ENCODE measurements at places on chromosomes 3 and 15.

- DNase-seq = no peak
Observed at GRCh38 chr3:10852066-10852808, 36.2 kb downstream of the SLC6A11 start.

DNA sequence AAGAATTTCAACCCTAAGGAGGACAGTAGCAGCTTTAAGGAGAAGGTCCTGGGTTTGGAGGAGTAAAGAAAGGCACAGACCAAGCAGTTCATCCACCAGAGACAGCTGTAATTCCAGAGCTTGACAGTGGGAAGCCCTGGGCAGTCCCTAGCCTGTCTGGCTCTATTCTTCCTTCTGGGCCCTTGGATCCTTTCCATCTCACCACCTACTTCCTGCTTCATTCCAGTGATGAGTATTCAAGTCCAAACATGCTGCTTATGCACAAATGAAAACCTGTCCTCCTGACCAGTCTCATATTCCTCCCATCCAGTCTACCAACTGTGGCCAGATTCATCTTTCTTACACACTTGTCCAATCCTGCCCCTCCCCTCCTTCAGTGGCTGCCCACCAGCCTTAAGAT, 171.4 kb downstream of the CNTN3 start:
- no peak for DNase-seq

GRCh38 chr3:66211779-66212178, 9.0 kb upstream of the SLC25A26 start:
- no peak for DNase-seq

DNA sequence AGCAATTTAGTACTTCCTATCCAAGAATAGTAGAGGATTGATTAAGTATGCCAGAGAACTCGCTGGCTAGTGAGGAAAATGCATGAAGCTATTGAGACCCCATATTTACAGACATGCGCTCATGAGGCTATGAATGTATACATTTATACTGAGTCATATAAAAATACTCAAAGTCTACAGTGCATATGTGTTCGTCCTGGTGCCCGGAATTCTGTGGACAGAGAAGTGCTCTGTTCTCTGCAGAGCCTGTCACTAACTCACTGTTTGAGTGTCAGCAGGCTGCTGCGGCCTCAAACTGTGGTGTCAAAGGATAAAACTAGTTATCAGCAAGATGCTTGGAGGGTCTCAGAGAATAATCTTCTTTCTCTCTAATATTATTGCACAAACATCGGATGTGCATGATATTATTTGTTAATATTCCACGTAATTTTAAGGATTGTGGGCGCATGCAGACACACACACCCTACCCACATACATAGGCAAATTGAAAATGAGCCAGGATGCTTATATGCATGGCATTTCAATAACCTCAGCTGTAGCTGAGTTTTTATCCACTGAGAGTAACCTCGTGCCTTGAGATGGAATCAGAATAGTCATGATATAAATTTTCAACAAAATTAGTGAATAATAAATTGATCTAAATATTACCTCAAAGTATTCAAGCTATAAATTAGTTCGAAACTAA, 50.0 kb upstream of the TSC22D2 start:
- no peak for DNase-seq

DNA sequence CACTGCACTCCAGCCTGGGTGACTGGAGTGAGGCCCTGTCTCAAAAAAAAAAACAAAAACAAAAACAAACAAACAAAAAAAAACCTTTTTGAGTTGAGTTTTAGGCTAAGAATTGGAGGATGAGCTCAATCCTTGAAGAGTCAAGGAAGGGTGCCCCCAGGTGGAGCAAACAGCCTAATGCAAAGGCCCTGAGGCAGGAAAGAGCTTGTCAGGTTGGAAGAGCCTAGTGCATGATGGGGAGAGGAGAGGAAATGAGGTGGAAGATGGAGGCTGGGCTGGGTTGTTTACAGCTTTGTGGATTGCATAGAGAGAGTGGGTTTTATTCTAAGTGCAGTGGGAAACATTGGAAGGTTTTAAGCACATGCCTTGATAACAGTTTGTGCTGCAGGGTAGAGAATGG, 2.1 kb upstream of the SNX22 start:
- no peak for DNase-seq

DNA sequence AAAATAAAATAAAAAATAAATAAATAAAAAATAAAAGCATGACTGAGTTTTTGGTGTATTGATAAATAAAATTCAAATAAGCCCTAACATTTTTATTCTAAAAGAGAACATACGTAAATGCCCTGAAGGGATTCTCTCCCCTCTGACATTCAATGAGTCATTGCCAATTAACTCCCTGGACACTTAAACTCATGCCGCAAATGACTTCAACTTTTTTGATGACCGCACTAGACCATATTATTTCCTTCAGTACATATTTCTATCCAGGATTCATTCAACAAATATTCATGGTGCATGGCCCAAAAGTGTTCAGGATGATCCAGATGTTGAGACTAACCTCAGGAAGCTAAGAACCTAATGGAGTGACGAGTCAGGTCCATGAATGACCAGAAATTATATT, 195.9 kb upstream of the LRRN1 start:
- DNase-seq = no peak

- DNase-seq = no peak
Observed at GRCh38 chr3:78974181-78974790, 793.5 kb downstream of the ROBO1 start.

DNA sequence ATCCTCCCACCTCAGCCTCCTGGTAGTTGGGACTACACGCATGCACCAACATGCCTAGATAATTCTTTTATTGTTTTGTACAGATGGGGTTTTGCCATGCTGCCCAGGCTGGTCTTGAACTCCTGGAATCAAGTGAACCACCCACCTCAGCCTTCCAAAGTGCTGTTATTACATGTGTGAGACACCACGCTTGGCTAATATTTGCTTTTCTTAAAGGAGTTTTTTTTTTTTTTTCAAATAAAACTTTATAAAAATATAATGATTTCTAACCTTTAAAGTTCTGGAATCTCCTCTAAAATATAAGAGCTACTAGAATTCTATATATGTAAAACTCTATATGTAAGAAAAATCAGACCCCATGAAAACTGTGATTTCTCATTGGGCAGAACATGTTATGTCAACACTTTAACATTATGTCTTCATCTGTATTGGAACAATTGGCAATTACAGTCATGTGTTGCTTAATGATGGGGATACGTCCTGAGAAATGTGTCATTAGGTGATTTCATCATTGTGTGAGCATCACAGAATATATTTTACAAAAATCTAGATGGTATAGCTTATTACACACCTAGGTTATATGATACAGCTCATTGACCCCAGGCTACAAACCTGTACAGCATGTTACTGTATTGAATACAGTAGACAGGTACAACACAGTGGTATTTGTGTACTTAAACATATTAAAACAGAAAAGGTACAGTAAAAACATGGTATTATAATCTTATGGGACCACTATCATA, 377.0 kb downstream of the PLCL2 start:
- DNase-seq = no peak

DNA sequence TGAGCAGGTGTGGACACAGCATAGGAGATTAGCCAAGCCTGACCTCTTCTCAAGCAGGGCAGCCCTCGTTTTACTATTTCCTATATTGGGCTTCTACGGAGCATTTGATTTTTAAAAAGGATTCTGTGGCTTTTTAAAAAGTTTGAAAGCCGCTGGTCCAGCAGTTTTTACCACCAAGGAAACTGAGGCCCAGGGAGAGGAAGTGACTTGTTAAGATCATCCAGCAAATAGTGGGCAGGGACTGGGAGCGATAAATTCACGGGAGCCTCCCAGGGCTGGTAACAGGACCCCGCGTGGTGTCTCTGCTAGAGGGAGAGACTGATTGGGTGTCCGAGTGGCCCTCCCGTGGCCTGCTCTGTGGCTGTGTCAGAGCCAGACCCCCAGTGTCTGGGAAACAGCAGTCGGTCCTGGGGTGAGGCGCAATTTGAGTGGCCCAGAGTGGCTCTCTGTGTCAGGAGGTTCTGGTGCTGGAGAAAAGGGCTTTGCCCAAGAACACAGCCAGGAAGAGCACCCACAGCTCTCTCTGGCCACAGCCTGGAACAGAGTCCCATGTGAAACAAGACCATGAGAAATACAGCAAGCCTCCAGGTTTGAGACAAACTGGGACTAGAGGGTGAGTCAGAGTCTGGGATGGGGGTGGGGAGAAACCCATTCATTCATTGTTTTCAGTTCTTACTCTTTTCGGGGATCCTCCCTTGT, 4.2 kb downstream of the FURIN start:
- no peak for DNase-seq

DNA sequence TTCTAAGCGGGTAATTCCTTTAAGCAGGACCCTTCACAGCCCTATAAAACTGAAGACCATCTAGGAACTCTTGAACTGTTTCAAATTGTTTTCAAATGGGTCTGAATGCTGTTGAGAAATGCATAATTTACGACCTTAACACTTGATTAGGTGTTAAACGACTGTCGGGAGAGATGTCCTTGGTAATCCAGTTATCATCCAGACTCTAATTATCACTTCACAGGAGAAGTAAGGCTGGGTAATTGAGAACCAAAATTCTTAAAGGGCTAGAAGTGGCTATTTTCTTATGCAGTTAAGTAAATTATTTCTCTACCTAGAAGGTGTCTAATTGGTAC, 276.7 kb upstream of the TBC1D5 start:
- DNase-seq = no peak

GRCh38 chr3:25257026-25257425, 171.0 kb upstream of the RARB start:
- no peak for DNase-seq

DNA sequence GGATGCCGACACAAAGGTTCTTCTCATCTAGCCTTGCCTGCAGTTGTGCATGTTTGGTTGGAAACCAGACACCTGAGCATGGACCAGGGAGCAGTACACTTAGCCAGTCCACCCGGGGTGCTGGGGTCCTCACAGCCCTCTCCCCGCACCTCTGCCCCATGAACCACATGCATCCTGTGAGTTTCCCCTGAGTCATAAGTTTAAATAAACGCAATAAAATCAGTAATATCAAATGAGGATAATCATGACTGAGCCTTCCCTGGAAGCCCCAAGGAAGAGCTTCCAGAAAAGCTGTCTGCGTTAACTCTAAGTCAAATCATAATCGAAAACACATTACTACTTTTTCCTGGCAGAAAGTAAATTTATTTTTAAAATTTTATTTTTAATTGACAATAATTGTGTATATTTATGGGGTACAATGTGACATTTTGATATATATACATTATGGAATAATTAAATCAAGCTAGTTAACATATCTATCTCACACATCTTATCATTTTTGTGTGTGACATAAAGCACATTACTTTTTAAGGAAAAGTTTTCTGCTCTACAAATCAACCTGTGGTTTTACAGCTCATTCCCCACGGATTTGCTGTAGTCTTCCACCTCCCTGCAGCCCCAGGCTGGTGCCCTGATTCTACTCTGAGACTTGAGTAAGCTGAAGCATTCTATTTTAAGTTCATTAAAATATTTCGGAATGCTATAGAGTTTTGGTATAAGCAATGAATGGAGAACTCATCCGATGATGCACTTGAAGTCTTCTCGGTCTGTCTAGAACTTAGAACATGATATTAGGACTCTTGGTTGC, 166.0 kb upstream of the EIF1B start:
- DNase-seq = no peak

DNA sequence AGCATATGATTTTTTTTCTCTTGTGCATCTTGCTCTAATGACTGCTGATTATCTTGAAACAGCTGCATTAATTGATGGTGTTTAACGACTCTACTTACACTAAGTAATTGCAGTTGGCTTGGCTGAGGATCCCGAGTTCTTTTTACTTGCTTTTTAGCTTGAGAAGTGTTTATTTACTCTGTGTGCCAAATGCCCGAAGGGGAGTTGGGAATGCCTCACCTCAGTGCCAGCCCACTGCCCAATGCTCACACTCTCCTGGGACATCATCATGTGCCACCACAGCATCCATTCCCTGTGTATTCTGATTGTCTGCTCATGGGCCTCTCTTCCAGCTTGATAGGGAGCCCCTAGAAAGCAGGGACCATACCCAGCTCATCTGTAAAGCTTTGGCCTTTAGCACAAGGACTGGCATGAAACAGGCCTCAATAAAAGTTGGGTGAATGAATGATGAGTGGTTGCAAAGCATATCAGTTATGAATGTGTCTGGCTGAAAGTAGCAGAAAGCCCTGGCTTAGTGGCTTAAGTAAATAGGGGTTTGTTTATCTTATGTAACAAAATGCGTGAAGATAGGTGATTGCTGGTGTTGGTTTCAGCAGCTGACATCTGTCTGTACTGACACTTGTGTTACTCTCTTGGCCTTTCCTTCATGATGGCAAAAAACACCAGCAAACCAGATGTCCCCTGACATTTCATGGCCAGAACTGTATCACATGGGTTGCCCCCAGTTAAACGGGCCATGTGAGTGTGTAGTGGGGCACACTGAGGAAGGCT, 8.1 kb downstream of the PXYLP1 start:
- DNase-seq = no peak

DNA sequence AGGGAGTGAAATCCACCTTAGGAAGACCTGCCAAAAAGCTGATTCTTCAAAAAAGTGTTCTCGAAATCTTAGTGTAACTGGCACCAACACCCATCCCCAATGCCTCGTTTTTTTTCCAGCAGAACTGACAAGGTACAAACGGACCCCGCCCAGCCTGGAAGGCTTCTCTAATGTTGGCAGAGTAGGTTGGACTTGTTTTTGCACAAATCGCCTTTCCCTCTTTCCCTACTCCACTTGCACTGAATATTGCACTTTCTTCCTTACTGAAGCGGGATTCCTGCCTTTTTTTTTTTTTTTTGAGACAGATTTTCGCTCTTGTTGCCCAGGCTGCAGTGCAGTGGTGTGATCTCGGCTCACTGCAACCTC, 544 bp upstream of the TIMMDC1 start:
- DNase-seq = no peak

GRCh38 chr3:23244324-23245041, 41.4 kb downstream of the UBE2E2 start:
- DNase-seq = no peak

DNA sequence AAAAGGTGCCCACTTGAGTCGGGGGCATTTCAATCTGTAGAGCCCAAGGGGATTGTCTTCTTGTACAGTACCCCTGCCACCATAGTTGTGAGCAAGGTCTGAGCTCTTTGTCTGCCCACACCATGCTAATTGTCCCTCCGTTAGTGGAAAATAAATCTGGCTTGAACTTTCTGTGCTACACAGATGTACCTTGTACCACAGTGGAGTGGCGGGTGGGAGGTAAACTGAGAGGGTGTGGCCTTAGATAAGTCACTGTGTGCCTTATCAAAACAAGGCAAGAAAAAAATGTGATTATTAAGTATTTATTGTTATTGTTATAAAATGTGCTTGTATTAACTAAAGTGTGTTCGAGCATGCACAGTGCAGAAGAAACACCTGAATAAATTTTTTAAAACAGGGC, 242.9 kb upstream of the C2CD4B start:
- no peak for DNase-seq

DNA sequence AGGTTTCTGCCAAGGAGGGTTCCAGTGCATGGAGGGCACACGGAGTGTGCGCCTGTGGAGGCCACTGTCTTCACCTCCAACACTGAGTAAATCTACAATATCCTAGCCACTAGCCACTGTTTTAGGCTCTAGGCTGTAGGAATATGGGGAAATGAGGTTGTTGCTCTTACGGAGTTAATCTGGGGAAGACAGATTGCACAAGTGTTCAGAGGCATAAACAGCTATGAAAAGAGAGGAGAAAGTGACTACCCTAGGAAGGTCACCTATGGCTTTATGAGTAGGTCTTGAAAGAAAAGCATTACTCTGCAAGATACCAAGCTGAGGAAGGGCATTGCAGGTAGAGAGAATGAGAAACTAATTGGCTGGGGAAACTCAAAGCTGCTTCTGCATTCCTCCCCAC, 85.7 kb downstream of the CYP19A1 start:
- DNase-seq = no peak

GRCh38 chr3:39748002-39748401, 61.4 kb upstream of the MYRIP start:
- DNase-seq = no peak
